AG09319 (cell line): ENCODE measurements at places on chromosomes 16 and 17.

GRCh38 chr16:79172976-79173500 is 427.5 kb downstream of the MAF start:
- no peak for DNase-seq

DNA sequence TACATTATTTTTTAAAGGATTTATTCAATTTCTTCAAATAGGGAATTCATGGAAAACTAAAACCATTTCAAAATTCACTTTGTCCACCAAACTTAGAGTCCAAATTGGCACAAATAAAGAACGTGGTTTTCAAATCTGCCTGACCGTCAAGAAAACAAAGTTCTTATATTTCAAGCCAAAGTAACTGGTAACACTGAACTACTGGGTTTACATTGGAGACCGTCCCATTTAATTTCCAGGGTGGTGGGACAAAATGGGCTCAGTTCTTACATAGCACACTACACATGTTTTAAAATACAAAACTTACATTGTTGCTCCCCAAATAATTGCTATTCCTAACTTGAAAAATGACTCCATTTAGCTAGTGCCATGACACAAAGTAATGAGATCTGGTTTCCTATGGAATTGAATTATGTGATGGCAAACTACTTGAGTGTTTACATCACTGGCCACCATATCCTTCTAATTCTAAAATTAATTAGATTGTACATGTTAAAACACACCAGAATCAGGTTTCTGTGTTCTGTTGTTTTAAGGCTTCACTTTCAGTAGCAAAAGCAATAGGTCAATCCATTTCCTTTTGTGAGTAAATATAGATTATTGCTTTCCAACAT is 6.5 kb downstream of the PSME3IP1 start:
- DNase-seq = no peak

DNA sequence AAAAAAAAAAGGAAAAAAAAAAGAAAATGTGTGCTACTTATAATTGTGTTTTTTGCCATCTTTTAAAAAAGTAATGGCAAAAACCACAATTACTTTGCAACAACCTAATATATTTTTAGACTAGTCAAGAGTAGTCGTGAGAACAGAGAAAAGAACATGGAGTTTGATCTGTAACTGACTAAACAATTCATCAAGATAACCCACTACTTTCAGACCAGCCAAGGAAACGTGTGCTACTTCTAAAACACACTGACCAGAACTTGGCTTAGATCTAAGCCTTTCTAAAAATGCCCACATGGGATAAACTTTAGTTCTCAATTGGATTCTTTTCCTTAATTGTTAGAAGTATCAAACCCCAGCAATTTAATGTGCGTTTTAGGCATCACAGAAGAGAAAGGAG is 616 bp downstream of the PECAM1 start:
- no peak for DNase-seq

DNA sequence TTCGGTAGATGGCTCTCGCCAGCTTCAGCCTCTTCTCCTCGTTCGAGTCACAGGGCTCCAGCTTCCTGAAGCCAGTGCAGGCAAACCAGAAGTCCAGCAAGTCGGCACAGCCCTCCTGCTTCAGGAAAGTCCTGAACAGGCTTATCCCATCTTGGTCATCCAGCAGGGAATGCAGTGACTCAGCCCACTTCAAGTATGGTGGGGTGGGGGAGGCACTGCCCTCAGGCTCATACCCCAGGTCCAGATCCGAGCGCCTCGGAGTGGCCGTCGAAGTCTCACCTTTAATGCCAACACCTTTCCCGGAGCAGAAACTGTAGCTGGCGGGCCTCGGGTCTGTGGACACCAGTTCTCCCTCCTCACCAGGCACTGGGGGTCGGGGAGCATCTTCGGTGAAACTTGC is 5.9 kb downstream of the AXIN1 start:
- no peak for DNase-seq
